ENCODE measurements at places on chromosomes 4 and X. TPM values are rescaled to one million over a fixed set of nuclear protein-coding genes. Genes with fewer than 3 reads are reported as not detected.

GRCh38 chr4:23966725-23967124, 76.9 kb upstream of the PPARGC1A start:
- no peak for DNase-seq

GRCh38 chrX:35046660-35047296, 104.2 kb downstream of the FAM47B start:
- no peak for DNase-seq

GRCh38 chr4:111400741-111401140, 744.5 kb upstream of the FAM241A start:
- no peak for DNase-seq

DNA sequence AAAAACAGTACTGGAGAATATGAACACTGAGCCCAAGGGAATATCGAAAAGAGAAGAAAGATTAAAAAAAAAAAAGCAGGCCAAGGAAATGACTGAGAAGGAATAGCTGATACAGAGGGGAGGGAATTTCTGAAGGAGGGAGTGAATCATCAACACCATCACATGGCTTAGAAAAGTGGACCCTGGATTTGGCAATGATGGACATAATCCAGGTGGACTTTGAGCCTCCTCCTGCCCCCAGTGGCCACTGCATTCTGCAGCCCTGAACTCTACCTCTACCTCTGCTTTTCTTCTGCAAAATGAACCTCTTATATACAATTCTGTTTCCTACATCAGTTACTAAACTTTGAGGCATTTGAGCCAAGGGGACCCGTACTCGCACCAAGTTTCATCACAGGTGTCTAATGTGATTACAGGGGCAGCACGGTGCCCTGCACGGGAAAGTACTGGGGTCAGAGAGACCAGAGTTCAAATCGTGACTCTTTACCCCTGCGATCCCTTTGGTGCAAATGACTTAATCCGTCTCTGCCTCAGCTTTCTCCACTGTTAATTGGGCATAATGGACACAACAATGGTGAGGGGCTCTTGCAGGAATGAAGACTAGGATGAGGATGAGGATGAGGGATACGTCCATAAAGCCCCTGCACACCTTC, 1.1 kb downstream of the OCIAD2 start:
- DNase-seq = no peak

DNA sequence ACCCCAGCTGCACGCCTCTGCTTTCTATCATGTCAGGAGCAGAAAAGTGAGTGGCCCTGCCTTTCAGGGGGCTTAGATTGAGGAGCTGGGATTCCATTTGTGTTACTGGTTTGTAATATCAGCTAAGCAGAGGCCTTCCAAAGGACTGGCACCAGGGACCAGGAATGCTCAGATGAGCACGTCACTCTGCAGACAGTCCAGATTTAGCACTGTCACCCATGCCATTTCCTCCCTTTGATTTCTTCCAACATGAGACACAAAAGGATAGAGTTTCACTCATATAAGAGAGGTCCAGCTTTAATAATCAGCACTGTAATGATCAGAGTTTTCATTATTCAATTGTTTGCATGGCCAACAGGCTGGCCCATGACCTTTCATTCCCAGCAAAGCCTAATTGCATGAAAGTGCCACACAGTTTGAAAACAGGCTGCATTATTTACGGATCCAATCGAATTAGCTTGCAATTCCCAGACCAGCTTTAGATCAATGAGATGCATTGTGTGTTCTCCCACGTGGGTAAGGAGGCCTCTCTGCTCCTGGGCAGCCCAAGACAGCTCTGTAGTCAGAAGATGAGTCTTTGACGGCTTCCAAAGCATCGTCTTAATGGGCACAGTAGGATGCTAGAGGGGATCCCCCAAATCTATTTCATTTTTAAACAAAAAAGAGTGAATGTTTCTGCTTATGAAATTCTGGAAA, 9.8 kb upstream of the SLC2A9 start:
- DNase-seq = no peak

DNA sequence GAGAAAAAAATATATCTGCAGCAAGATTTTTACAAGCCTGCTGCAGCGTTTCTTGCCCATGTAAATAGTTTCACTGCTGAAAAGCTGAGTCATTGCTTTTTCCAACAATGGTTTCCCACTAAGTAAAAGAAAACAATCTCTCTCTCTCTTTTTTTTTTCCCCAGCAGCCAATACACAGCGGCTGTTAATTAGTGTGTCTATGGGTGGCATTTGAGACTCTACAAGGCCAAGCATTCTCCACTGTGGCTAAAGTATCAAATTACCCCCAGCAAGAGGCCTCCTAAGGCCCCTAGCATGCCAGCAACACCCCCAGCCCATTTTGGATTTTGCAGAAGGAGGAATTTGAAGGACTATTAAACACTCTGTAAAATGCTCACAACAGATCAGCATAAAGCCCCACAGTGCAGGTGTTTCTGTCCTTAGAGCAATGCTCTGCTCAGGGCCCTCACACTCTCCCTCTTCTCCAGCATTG, 837.4 kb downstream of the TRIML1 start:
- no peak for DNase-seq

TRIM60 gene
- total RNA-seq = not detected

DNA sequence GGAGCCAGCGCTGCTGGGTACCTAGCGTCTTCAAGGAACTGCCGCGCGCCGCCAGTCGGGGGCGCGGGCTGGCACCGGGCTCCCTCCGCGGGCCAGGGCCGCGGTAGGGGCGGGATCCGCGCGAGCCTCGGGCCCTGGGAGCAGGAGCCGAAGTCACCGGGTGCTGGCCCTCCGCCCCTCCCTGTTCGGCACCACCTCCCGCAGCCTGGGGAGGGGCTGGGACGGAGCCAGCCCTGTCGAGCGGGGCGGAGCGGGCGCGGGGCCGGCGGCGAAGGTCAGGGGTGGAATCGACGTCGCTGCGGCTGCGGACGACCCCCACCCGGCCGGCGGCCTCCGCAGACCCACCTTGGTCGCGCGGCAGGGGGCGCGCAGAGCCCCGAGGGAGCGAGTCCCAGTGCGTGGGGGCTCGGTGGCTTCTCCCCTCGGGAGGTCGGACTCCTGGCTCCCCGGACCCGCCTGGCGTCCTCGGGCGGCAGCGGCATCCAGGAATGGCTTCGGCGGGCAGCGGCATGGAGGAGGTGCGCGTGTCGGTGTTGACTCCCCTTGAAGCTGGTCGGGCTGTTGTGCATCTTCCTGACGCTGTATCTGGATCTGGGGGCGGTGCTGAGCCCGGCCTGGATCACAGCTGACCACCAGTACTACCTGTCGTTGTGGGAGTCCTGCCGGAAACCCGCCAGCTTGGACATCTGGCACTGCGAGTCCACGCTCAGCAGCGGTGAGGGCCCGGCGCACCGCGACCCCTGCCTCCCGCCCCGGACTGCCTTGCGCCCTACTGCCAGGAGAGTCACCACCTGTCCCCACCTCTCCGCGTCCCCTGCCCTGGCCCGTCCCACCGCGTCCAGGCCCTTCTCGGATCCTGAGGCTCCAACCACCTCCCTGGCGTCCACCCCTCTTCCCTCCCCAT, 50.5 kb upstream of the FAM47C start:
- DNase-seq = no peak

TCEAL6 gene
- 1.1 TPM for total RNA-seq
